ENCODE measurements at places on chromosomes 16 and 17.
A peak's percentile ranks its signal among the peaks of the same experiment; 100 is the strongest.

- DNase-seq, result no peak
These were observed 55.0 kb downstream of the GNA13 start for GRCh38 chr17:65001409-65002045.

- no peak for DNase-seq
These were observed 3.5 kb downstream of the PIPOX start for GRCh38 chr17:29046473-29046839.

DNA sequence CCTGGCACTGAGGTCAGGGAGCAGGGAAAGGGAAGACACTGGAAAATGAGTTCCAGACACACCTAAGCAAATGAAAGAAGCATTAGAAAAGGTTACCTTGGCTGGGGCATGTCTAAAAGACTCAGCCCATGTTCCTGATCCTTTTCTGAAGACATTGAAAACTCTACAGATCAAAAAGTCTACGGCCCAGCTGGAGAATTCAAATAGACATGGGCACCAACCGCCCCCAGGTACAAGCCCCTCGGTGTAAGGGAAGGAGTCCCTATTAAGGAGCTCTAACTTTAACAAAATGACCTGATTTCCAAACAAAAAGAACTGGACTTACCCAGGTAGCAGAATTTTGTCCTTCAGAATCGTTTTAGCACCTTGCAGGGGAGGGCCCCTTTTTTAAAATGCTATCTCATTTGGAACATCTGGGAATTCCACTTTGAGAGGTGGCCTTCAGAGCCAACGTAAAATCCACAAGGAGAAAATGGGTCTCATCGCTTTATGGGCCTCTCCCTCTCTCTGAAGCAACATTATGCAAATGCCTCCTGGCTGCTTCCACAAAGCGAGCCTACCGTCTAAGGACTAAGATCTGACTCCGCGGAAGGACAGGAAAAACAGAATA, 43.6 kb upstream of the RBFOX3 start:
- DNase-seq, result no peak

DNA sequence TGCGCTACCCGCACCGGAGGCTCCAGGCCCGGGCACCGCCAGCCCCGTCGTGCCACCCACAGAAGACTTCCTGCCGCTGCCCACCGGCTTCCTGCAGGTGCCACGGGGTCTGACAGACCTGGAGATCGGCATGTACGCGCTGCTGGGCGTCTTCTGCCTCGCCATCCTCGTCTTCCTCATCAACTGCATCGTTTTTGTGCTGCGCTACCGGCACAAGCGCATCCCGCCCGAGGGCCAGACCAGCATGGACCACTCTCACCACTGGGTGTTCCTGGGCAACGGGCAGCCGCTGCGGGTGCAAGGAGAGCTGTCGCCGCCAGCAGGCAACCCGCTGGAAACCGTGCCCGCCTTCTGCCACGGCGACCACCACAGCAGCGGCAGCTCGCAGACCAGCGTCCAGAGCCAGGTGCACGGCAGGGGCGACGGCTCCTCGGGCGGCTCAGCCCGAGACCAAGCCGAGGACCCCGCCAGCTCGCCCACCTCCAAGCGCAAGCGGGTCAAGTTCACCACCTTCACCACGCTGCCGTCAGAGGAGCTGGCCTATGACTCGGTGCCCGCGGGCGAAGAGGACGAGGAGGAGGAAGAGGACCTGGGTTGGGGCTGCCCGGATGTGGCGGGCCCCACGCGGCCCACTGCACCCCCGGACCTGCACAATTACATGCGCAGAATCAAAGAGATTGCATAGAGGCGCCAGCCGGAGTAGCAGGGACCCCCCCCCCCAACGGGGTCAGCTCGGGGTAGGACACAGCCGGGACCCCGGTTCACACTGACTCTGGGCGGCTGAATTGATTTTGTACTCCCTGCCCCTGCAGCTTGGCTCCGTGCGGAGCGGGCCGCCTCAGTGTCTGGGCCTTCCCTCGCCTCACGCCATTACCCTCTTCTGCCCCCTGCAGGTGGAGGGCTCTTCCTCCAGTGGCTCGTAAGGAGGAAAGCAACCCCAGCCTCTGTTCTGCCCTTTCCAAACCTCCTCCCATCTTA, 58.5 kb downstream of the TMEM132E start:
- peak; percentile 59 for DNase-seq

DNA sequence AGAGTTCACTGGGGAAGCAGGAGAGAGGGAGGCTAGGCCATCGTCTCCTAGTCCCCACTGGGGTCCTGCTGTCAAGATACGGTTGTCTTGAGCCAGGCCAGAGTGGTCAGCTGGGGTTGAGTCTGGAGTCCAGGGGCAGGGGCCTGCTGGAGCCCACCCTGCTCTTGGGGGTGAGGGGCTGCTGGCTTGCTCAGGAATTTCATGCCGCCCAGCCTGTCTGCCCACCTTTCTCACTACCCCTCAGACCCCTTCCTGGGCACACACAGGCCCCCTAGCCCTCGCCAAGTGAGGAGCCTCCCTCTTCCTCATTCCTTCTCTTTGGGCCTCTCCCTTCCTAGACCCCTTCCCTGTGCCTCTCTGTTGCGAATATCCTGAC, 1.3 kb downstream of the TRAF7 start:
- no peak for DNase-seq

DNA sequence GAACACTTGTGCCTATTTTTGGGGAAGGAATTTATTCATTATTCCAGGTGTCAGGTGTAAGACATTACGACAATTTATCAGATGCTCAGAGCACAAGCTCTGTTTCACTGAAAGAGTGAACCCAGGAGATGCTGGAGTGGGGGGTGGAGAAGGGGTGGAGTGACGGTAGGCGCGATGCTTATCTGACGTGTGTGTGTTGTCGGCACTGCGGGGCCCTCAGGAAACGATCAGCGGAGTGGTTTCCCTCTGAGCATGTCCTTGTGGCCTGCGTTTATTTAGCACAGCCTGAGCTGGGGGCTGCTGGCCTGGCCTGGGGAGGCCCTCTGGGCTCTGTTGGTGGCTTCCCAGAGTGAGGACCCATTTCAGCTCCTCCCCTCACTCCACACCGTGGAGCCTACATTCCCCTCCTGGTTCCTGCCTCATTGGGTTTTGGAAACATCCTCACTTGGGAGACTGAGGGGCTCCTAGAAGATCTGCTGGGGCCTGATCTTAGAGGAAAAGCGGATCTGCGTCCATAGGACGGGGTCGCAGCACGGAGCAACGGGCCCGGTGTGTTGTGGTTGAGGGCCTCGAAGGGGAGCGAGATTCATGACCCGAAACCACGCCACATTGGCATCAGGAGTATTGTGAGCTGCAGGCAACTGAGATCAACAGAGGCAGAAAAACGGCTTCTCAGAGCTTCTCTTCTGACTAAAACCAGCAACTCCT, 19.0 kb upstream of the GNG13 start:
- DNase-seq, result no peak

- peak; percentile 23 for DNase-seq
These were observed 520 bp downstream of the JPT2 start for GRCh38 chr16:1678500-1679098.

DNA sequence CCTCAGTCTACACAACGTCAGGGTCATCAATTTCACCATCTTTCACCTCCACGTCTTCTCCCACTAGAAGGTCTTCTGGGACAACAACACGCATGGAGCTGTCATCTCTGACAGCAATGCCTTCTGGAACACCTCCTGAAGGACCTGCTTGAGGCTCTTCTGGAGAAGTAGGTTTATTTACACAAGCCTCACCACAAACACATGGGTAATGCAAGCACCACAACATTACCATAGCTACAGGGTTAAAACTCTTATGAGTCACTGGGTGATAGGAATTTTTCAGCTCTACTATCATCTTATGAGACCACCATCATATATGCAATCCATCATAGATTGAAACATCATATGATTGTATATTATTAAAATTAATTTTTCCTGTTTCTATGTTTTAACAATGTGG, 215.4 kb downstream of the CHD9NB start:
- DNase-seq, result no peak

DNA sequence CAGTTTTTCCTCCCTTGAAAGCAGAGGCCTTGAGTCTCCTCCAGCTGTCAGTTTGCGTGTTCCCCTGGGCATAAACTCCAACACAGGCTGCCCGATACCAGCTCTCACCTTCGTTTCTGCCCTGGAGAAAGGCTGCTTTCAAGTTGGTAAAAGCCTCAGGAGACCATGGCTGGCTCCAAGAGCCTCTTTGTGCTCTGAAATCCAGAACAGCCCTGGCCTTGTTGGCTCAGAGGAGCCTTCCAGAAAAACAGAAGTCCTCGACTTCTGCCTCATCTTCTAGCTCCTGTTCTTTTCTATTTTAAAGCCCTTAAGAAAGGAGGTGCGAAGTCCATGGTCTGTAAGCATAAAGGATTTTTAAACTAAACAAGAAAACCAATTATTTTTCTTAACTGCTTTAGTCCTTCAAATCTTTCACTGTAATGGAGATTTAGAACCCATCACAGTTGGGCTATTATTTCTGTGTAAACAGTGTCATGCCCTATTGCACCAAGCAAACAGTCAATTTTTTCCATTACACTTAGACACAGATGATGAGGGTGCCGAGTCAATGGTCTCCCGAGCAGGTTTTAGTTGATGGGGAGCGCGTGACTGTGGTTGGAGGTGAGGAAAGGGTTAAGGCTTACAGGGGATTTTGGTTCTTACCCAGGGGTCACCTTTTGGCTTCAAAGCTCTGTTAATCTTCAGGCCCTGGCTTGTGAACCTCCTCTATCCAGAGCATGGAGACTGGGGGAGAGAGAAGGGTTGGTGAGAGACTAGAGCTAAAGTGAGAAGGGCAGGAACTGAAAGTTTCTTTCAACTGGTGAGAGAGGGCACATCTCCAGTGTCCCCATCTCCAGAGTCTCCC, 212.8 kb downstream of the MSI2 start:
- DNase-seq, result no peak

All from stimulated activated CD8-positive, alpha-beta memory T cell treated with anti-CD3 and anti-CD28 coated beads, Interleukin-4, amount 100 ng/mL, for 4 hours (primary cell).